ENCODE measurements at places on chromosomes 4 and X. TPM values are rescaled to one million over a fixed set of nuclear protein-coding genes. Genes with fewer than 3 reads are reported as not detected.

Gene SLC38A5
- total RNA-seq = 1.4 TPM

Gene STATH
- not detected for total RNA-seq

Gene SSX4
- total RNA-seq = not detected

Gene SLC10A6
- not detected for total RNA-seq

Gene FAM47A
- total RNA-seq = not detected

Gene PARM1
- total RNA-seq = 1.4 TPM

Gene VSIG1
- total RNA-seq = 1.8 TPM

Gene UGT2B10
- not detected for total RNA-seq

GRCh38 chr4:121064482-121064881 lies 7.9 kb downstream of the NDNF start:
- no peak overlapping the region for H3K4me3 ChIP-seq
- no peaks in the 10 kb centered on the region for H3K27me3 ChIP-seq
- no peaks in the 10 kb centered on the region for H3K36me3 ChIP-seq
- peaks cover 6% of the 10 kb centered on the region for H3K4me1 ChIP-seq
- H3K27ac ChIP-seq = no peak overlapping the region

DNA sequence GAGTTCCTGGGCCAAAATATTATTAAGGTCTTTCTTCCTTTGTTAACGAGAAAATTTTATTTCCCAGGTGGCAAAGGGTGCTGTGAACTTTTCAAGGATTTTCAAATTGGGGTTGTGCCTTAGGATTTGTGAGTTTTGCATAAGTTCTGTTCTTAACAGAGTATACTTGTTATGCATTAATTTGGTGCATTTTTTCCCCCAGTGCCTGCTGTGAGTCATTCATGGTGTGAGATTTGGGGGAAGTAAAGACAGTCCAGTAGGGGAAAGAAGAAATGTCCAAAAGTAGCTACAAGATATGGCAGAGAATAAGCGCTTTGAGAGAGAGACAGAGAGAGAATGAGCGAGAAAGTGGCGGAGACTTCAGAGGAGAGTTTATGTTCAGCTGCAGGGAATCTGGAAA lies 239.2 kb downstream of the ARHGAP10 start:
- H3K36me3 ChIP-seq = peaks cover 26% of the 10 kb centered on the region
- no peak for DNase-seq
- H3K4me3 ChIP-seq = no peak overlapping the region
- no peaks in the 10 kb centered on the region for H3K4me1 ChIP-seq
- H3K27ac ChIP-seq = no peak overlapping the region
- H3K27me3 ChIP-seq = no peaks in the 10 kb centered on the region

DNA sequence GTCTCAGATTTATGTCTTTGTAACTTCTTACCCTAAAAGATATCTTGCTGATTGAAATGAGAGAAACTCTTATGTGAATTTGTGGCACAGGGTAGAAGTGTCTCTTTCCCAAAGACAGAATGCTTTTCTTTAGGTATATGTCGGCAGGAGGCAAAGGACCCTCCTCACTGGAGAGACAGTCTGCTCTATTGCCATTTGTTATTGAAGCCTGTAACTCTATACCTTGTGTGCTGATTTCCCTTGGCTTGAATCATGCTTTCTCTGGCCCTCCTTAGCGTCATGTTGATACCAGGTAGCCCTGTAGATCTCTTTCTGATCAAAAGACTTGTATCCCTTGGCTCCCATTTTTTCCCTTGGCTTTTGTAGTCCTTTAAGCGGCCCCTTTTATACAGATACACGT lies 284.3 kb downstream of the CXXC4 start:
- H3K27ac ChIP-seq = no peak overlapping the region
- H3K4me1 ChIP-seq = no peaks in the 10 kb centered on the region
- DNase-seq = no peak
- H3K27me3 ChIP-seq = no peaks in the 10 kb centered on the region

DNA sequence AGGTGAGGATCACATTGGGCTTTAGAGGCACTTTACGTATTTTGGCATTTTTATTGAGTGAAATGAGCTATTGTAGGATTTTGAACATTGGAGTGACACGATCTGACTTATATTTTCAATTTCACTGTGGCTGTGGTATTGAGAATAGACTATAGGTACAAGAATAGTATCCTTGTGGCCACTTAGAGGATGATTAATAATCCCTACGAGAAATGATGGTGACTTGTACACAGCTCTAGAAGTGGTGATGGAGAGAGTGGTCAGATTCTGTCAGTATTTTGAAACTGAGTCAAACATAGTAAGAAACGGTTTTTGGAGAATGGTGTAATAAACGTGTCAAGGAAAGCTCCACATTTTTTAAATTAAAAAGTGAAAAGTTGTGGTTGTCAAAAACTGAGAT lies 494.7 kb downstream of the EPHA5 start:
- no peaks in the 10 kb centered on the region for H3K4me1 ChIP-seq
- no peak overlapping the region for H3K4me3 ChIP-seq
- H3K27ac ChIP-seq = no peak overlapping the region
- H3K36me3 ChIP-seq = no peaks in the 10 kb centered on the region
- H3K27me3 ChIP-seq = no peaks in the 10 kb centered on the region

DNA sequence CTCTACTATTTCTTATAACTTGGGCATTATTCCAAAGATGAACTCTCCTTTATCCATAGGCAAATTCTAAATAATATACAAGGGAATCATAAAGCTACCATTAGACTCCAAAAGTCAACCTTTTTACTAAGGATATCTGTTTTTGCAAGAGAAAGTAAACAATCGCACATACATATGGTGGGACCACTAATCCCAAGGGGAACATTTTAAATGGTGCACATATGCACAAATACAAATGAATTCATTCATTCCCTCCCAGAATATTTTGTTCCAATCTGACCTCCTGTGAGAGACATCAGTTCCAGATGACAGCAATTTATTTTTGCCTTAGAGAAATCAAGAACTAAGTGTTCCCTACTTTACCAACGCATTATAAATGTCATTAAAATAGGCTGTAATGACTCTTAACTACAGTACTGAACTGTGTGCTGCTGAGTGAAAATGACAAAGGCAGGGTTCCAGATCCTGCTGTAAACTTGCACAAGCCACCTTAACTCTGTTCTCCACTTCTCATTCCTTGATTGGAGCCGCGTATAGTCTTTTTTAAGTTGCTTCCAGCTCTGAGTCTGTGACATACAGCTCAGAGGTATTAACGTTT lies 2.0 kb downstream of the DHX15 start:
- H3K4me1 ChIP-seq = peaks cover 26% of the 10 kb centered on the region
- peaks cover 48% of the 10 kb centered on the region for H3K36me3 ChIP-seq
- peak overlapping the region; percentile 85 for H3K4me3 ChIP-seq

GRCh38 chr4:13289391-13289790 lies 194.7 kb downstream of the RAB28 start:
- H3K4me3 ChIP-seq = no peak overlapping the region
- peaks cover 9% of the 10 kb centered on the region for H3K4me1 ChIP-seq
- no peaks in the 10 kb centered on the region for H3K36me3 ChIP-seq
- no peaks in the 10 kb centered on the region for H3K27me3 ChIP-seq
- no peak overlapping the region for H3K27ac ChIP-seq
- peak; percentile 31 for DNase-seq

GRCh38 chr4:113141901-113142346 lies 92.5 kb downstream of the ANK2 start:
- H3K4me1 ChIP-seq = no peaks in the 10 kb centered on the region
- no peak for DNase-seq
- no peak overlapping the region for H3K27ac ChIP-seq
- H3K27me3 ChIP-seq = no peaks in the 10 kb centered on the region
- no peak overlapping the region for H3K4me3 ChIP-seq

DNA sequence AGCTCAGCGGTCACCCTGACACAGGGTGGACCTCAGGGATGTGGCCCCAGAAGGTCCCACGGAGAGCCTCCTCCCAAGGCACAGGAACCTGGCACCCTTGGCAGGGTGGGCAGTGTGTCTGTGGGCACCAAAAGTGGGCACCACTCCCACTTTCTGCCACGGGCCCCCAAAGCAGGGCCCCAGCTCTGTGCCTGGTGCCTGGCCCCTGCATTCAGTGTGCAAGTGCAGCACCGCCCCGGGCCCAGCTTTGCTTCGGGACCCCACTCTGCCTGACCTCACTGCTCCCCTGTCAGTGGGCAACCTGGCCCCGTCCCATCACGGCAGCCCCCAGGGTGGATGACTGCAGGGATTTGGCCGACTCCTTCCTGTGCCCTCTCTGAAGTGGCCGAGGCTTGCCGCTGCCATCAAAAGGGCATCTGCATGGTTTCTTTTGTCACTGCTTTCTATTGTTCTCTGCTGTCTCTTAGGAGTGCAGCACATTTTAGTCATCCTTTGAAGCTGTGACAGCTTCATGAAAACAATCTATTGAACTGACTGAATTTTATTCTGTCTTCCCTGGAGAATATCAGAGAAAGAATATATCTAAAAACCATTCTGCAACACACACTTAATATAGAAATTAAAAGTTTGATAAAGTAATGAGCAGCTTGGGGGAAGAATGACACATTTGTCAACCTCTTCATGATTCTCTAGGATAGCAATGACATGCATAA lies 302.4 kb downstream of the FAM47B start:
- DNase-seq = no peak
- H3K27ac ChIP-seq = no peak overlapping the region
- no peak overlapping the region for H3K4me3 ChIP-seq
- peaks cover 39% of the 10 kb centered on the region for H3K27me3 ChIP-seq
- no peaks in the 10 kb centered on the region for H3K36me3 ChIP-seq

DNA sequence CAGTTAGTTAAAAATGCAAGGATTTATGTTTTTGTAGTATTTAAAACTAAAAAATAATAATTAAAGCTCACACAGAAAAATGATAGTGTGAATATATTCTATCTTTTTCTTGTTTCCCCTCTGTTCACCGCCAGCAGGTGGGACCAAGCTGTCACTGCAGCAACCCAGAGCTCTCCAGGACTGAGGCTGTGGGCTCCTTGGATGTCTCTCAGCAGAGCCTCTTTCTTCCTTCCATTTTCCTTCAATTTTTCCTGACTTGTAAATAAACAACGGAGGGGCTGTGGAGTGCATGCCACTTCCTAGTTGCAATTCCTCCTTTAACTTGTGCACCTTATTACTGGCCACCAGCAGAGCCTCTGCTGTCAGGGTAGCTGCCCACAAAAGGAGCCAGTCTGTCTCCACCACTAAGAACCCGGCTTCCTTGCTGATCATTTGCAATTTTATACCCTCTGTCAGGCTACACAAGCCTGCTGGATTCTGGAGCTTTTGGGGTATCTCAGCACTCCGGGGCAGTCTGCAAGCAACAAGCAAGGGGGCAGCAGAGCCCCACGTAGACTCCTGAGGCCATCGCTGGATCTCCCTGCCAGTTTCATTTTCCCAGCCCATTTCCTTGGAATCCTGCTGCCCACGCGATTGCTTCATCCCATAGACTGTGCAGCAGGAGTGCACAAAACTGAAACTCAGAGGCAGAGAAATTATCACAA lies 1467.4 kb downstream of the C4orf33 start:
- H3K27ac ChIP-seq = peak overlapping the region; percentile 17
- DNase-seq = peak; percentile 91
- peak overlapping the region; percentile 74 for H3K4me3 ChIP-seq

- no peaks in the 10 kb centered on the region for H3K27me3 ChIP-seq
- DNase-seq = no peak
- H3K4me1 ChIP-seq = no peaks in the 10 kb centered on the region
- H3K27ac ChIP-seq = no peak overlapping the region
- H3K4me3 ChIP-seq = no peak overlapping the region
- H3K36me3 ChIP-seq = no peaks in the 10 kb centered on the region
Measured at GRCh38 chr4:38985410-38986100, 46.7 kb downstream of the TMEM156 start.

DNA sequence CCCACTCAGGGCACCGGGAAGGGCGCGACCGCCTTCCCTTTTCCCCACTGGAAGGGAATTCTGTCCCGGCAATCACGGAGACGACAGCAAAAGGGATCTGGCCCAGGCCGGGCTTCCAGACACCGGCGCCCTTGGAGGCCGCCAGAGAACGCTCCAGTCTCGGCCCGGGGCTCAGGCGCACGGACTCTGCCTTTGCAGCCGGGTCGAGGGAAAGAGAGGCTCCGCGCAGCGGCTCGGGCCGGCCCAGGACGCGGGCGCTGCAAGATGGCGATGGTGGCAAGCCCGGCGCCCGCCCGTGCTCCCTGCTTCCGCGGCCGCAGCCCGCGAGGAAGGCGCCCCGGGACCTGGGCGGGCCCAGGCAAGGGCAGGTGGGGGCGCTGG lies 1.1 kb downstream of the CTBP1 start:
- peaks cover 34% of the 10 kb centered on the region for H3K36me3 ChIP-seq
- H3K27me3 ChIP-seq = no peaks in the 10 kb centered on the region
- H3K27ac ChIP-seq = no peak overlapping the region
- peak overlapping the region; percentile 83 for H3K4me3 ChIP-seq

DNA sequence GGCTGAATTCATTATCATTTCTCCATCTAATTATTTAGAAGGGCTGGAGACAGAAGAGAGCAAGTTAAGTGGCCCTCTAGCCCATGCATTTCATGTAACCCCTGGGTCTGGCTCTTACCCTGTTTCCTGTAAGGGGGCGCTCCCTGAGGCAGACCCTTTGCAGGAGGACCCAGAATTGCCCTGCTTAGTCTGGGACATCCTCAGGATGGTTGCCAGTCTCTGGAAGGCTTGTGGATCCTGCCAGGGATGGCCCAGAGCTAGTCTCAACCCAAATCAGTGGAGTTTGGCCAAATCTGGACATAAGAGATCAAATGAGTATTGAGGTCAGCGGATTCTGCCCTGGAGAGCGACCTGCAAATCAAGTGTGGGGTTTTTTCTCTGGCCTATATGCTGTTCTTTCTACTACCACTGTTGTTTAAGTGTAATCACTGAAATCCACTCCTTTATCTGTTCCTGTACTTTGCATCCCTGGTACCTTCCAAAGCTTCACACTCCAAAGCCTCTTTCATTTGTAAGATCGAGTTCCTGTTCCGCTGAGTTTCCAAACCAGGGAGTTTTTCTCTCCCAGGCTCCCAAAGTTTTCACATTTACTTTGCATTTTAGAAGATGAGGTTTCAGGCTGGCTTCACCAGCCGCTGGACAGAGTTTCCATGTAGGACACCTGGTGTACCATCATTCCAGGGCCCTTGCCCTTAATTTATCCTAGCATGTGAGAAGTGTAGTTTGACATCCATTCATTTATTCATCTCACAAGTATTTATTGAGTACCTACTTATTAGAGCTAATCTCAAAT lies 6.3 kb downstream of the KLF3 start:
- peak overlapping the region; percentile 81 for H3K27ac ChIP-seq
- H3K4me3 ChIP-seq = peak overlapping the region; percentile 2
- H3K4me1 ChIP-seq = peaks cover 62% of the 10 kb centered on the region
- DNase-seq = no peak
- H3K36me3 ChIP-seq = peaks cover 16% of the 10 kb centered on the region

- H3K4me1 ChIP-seq = no peaks in the 10 kb centered on the region
- no peak overlapping the region for H3K4me3 ChIP-seq
- no peaks in the 10 kb centered on the region for H3K27me3 ChIP-seq
- H3K36me3 ChIP-seq = peaks cover 21% of the 10 kb centered on the region
- H3K27ac ChIP-seq = no peak overlapping the region
- DNase-seq = no peak
Measured at GRCh38 chr4:128983771-128984485, 109.4 kb downstream of the SCLT1 start.

- H3K4me1 ChIP-seq = no peaks in the 10 kb centered on the region
- H3K4me3 ChIP-seq = no peak overlapping the region
- DNase-seq = no peak
- no peak overlapping the region for H3K27ac ChIP-seq
- no peaks in the 10 kb centered on the region for H3K27me3 ChIP-seq
Measured at GRCh38 chr4:17595471-17596005, 18.5 kb downstream of the LAP3 start.
